ENCODE measurements at places on chromosomes 12 and 14. TPM values are rescaled to one million over a fixed set of nuclear protein-coding genes. Genes with fewer than 3 reads are reported as not detected.

GRCh38 chr12:3328571-3328970 lies 162.4 kb upstream of the PRMT8 start:
- H3K4me1 ChIP-seq = no peaks in the 10 kb centered on the region
- H3K4me3 ChIP-seq = no peak overlapping the region
- H3K36me3 ChIP-seq = no peaks in the 10 kb centered on the region
- no peaks in the 10 kb centered on the region for H3K27me3 ChIP-seq

Gene HNF1A
- total RNA-seq = 0.89 TPM

DNA sequence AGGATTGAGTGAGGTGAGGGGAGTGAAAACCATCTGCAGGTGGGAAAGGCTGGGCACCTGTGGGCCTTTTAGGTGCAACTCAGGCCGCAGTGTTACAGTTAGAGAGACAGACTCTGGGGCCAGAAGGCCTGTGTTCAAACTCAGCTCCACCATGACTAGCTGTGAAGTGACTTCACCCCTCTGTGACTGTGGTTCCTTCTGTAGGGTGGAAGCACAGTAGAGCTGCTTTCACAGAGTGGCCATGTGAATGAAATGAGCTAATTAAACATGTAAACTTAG lies 25.0 kb downstream of the RBM19 start:
- no peak overlapping the region for H3K27ac ChIP-seq
- H3K36me3 ChIP-seq = peaks cover 100% of the 10 kb centered on the region
- H3K4me1 ChIP-seq = no peaks in the 10 kb centered on the region
- DNase-seq = no peak
- H3K4me3 ChIP-seq = no peak overlapping the region

- peaks cover 51% of the 10 kb centered on the region for H3K4me1 ChIP-seq
- H3K27ac ChIP-seq = peak overlapping the region; percentile 30
- H3K4me3 ChIP-seq = peak overlapping the region; percentile 43
- peaks cover 13% of the 10 kb centered on the region for H3K27me3 ChIP-seq
- no peaks in the 10 kb centered on the region for H3K36me3 ChIP-seq
- DNase-seq = peak; percentile 49
These were observed 2.9 kb downstream of the MMP17 start for GRCh38 chr12:131830914-131831571.

- H3K27me3 ChIP-seq = no peaks in the 10 kb centered on the region
- no peak overlapping the region for H3K27ac ChIP-seq
- no peaks in the 10 kb centered on the region for H3K4me1 ChIP-seq
- H3K36me3 ChIP-seq = peaks cover 11% of the 10 kb centered on the region
These were observed 8.9 kb upstream of the ZNF410 start for GRCh38 chr14:73877790-73878189.

DNA sequence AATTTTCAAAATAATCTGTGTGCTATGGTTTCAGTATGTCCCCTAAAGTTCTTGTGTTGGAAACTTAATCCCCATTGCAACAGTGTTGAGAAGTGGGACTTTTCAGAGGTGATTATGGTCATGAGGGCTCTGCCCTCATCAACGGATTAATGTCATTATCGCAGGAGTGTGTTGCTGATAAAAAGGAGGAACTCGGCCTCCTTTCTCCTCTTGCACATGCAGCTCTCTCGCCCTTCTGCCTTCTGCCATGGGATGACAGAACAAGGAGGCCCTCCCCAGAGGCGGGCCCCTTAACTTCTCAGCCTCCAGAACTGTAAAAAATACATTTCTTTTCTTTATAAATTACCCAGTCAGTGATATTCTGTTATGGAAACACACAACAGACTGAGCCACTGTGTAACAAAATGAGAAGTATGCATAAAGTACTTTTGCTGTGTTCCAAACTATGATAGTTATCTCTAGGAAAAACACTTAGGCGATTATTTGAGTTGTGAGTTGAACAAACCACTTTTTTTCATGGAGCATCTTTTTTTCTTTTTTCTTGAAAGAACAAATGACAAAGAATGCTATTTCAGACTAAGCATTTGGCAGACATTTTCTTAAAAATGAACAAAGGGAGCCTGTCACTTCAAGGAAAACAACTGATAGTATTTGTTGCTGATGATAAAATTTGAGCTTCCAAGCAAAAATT lies 134.8 kb upstream of the FUT8 start:
- H3K4me1 ChIP-seq = peaks cover 10% of the 10 kb centered on the region
- no peak overlapping the region for H3K4me3 ChIP-seq
- H3K27me3 ChIP-seq = no peaks in the 10 kb centered on the region
- H3K36me3 ChIP-seq = no peaks in the 10 kb centered on the region
- no peak for DNase-seq
- H3K27ac ChIP-seq = no peak overlapping the region

Data from stomach (tissue), 19 donors.